T follicular helper cell (primary cell): ENCODE measurements at places on chromosomes 2 and 18.

DNA sequence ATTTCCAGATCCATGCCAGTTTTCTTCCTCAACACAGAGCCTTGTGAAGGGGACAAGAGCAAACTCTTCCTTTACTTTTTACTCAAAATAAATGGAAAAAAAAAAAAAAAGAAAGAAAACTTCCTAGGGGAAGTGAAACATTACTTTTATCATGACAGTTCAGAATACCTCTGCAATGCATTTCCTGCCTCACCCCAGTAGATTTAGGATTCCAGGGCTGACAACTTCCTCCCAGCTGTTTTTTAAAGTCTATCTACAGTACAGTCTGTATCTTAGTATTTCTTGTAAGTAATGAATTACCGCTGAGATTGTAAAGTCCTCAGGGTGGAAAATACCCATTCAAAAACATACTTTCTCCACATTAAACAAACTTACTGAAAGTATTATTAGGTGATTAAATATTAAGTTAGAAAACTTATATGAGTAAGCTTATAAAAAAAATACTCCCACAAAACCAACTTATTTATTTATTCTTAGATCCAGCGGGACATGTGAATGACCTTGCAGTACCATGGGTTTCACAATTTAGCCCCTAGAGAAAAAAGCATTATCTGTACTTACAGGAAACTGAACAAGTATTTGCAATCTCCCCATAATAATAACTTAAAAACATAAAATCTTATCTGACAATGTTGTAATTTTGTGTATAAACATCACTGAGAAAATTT, 117.7 kb downstream of the RBMS1 start:
- DNase-seq, result no peak

DNA sequence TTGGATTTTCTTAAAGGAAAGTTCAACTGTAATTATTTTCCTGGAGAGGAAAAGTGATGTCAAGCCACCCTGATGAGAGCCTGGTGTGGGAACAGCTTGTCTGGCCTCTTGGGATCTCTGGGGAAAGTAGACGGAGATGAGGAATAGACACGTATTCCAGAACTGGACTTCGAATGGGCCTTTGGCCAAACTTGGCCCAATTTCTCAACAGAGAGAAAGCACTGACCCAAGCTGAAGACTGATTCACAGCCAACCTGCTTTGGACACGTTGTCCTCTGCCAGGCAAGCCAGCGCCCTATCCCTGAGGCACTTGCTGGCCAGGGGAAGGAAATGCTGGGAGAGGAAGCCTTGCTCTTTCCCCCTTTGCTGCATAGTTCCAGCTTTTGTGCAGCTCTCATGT, 70.8 kb upstream of the CTAGE1 start:
- DNase-seq, result no peak

GRCh38 chr2:228801451-228801850, 469.6 kb downstream of the PID1 start:
- DNase-seq, result no peak

DNA sequence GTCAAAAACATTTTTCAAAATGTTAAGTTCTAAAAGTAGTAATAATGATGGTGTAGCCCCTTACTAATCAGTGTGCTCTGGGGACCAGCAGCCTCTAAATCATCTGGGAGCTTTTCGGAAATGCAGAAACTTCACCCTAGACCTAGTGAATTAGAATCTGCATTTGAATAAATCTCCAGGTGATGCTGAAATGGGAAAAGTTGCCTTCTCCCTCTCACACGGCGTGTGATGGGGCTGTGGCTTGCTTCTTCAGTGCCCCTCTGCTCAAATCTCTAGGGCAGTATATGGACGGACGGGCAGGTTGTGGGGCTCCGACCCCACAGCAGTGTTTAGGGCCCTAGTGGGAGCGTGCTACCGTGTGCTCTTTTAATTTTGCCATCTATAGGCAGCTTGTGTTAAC, 368.6 kb downstream of the GALNT13 start:
- DNase-seq, result no peak

- DNase-seq, result no peak
These were observed 116.3 kb upstream of the SCN7A start for GRCh38 chr2:166610180-166610912.

DNA sequence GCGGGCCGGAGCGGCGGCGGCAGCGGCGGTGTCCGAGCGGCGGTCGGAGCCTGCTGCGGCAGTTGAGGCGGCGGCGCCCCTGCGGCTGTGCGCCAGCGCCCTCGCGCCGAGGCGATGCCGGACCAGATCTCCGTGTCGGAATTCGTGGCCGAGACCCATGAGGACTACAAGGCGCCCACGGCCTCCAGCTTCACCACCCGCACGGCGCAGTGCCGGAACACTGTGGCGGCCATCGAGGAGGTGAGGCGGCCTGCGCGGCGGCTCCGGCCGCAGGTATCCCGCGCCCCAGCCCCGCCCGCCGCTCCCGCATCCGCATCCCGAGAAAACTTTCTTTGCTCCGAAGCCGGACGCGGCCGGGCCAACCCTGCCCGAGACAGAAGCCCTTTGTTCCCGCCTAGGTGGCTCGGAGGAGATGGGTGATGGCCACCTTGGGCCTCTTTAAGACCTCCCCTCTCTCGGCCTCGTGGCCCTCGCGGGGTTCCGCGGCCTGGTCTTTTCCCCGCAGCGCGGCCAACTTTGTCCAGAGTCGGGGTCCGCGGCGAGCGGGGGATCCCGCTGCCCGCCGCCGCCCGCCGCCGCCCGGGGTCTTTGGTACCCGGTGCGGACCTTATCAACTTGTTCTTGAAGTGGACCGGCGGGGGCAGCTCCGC, 504 bp downstream of the ASAP2 start:
- DNase-seq, result no peak

DNA sequence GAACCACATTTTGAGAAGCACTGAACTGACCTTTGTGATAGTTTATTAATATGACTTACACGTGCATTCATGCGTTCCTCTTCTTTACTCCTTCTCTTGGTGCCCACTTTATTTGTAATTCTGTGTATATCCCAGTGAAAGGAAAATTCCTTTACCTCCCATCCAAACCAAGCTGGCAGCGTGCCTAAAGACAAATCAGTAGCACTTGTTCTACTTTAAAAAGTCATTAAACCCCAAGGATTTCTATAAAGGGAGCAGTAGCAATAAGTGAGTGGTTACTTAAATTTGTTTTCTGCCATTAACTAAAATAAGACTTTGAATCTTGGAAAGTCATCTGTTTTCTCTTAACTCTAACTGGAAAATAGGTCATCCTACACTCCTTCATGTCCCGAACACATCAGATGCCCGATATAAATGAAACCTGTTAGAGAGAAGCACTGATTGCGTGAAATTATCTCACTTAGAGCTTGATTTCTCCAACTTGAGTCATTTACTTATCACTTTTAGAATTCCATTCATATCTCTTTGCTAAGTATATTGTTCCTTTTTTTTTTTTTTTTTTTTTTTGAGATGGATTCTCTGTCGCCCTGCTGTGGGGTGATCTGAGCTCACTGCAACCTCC, 10.7 kb downstream of the PIK3C3 start:
- DNase-seq, result no peak

GRCh38 chr2:157500334-157500733, 56.4 kb upstream of the CYTIP start:
- no peak for DNase-seq

DNA sequence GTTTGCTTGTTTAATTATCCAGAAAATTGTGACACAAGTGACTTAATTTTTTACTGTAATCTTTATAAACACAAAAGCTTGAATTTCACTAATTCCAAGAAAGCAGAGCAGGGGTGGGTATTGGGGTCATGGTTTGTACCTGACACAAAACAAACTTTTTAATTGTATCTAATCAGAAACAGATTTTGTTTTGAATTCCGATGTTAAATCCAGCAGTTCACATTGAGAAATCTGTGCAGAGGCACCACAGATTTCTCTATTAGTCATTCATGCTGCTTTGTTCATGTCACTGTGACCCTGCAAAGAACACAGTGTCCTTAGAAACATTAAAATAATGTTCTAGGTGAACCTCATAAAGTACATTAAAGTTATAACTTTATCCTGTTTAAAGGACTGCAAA, 443.4 kb downstream of the NYAP2 start:
- no peak for DNase-seq

DNA sequence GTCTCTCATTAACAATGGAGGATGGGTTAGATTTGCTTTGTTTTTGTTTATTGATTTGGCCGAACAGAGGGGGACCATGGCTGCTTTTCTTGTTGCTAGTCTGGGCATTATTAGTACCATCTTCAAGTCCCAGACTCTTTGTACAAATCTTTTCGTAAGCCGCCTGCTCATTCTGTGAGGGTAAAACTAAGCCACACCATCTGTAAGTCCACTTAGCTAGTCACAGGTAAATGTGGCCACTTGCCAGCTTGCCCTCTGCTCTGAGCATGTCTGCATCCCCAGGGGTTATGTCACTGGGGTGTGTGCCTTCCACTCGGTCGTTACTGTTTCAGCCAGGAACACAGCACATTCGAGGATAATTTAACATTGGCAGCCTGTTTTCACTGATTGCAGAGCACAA, 85.6 kb downstream of the SMIM21 start:
- no peak for DNase-seq

DNA sequence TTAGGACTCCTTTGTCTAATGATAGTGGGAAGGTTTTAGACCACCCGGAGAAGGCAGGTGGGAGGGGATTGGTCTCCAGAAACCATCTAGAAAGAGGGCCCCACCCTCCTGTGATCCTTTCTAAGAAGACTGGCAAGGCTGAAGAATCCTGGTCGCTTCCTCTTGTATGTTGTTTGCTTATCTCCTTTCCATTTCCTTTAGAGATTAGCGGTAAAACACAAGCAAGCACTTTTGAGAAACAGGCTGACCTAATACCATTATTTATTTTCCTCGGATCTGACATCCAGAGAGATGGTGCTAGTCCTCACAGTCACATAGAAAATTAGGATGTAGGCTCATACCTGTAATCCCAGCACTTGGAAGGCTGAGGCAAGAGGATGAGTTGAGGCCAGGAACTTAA, 45.2 kb upstream of the SPRED2 start:
- no peak for DNase-seq

DNA sequence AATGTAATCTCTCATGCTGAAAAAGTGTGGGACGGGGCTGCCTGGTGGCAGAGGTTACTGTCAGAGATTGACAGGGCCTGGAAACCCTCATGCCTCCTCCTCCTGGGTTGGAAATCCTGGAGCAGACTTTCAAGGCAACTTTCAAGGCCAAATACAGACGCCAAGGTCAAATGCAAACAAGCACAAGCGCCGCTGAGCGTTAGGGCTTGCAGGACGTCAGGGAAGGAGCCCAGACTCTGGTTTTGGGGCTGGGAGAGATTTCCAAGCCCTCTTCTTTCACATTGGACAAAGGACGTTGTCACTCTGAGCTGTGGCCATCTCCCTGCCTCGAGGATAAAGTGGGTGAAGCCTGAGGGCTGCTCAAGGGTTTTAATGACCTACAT, 120.1 kb downstream of the TWIST2 start:
- no peak for DNase-seq

- DNase-seq, result no peak
These were observed 155.3 kb downstream of the MSH2 start for GRCh38 chr2:47558116-47558767.
